Stimulated activated CD4-positive, alpha-beta T cell treated with anti-CD3 and anti-CD28 coated beads, TNF-alpha, amount 100 ng/mL, for 1 hour (primary cell): ENCODE measurements at places on chromosomes 5 and 9.

- no peak for DNase-seq
Measured at GRCh38 chr9:79189511-79189924, 382.2 kb upstream of the TLE4 start.

GRCh38 chr9:87554976-87555375 lies 57.3 kb downstream of the DAPK1 start:
- DNase-seq, result no peak

- DNase-seq, result peak; percentile 50
Measured at GRCh38 chr5:157603333-157604190, 28.0 kb upstream of the ADAM19 start.

DNA sequence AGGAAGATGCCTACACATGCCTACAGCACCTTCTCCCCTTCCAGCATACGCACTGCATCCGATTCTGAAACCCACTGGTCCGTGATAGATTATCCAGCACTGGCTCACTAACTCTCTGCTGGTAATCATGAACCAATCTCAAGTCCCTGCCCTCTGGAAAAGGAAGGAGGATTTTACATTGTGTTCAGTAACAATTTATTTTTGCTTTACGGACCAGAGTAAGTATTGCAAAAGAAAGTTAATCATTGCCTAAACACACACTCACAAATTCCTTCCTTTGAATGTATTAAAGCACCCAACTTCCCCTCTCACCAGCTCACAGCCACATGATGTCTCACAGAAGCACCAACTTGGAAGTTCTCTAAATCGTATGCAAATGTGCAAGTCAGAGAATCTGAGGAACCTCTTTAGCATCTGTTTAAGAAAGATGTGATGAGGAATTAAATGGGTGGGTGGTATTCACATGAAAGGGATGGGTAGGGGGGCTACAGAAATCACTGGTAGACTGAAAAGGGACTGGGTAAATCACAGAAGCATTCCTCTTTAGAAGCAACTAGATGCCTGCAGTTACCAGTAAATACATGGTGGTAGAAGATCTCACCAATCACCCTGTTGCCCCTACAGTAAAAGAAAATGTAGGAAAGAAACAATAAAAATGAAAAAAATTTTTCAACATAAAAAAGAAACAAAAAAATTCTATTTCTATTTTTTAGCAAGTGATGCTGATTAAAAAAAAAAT lies 8.4 kb downstream of the GNAQ start:
- DNase-seq, result no peak

GRCh38 chr5:155307229-155307628 lies 293.7 kb downstream of the KIF4B start:
- no peak for DNase-seq

DNA sequence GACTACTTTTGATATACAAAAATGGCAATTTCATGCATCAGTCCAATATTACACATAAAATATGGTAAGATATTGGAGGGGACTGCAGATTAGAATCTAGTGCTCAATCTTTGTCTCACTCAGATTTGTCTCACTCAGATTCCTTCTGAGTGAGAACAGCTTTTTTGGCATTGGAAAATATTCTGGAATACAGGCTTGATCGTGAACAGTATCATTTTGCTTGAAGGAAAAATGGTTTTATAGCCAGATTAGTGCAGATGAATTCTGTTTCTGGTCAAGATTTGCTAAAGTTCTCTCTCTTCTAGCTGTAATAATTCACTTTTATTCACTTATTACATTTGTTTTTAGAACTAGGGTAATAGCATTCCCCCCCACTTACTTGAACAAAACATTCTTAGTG lies 51.2 kb downstream of the MAN2A1 start:
- DNase-seq, result no peak

DNA sequence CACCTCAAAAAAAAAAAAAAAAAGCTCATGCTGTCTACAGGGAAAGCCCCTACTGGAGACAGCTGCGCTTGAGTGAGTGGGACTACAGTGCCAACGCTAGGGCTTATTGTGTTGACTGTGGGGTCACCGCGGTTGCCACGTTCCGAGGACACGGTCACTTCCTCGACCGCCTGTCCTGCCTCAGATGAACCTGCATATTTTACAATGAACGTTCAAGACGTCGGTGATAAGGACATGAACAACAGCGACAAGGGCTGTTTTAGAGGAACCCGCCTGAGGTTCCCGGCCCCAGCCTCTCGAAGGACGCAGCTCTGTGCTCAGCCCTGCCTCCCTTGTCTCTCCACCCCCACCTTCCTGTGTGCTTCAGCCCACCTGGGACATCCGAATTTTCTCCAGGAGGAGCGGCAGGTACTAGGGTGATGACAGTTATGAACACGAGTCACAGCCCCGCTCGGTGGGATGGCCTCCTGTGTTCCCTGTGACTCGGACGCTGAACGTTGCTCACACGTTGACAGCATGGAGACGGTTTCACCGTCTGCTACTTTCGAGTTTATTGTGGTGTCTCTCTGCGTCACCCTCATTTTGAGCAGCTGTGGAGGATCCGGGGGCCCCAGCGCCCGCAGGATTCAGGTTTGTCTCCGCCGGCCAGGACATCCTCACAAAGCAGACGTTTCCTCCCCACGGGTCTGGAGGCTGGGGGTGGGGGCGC lies 11.3 kb upstream of the DIPK1B start:
- peak; percentile 37 for DNase-seq

GRCh38 chr9:2638871-2639673 lies 17.5 kb downstream of the VLDLR start:
- no peak for DNase-seq

- DNase-seq, result no peak
Measured at GRCh38 chr5:164951570-164951969, 1446.2 kb downstream of the MAT2B start.

- DNase-seq, result no peak
Measured at GRCh38 chr5:64947801-64948200, 179.1 kb downstream of the CWC27 start.

DNA sequence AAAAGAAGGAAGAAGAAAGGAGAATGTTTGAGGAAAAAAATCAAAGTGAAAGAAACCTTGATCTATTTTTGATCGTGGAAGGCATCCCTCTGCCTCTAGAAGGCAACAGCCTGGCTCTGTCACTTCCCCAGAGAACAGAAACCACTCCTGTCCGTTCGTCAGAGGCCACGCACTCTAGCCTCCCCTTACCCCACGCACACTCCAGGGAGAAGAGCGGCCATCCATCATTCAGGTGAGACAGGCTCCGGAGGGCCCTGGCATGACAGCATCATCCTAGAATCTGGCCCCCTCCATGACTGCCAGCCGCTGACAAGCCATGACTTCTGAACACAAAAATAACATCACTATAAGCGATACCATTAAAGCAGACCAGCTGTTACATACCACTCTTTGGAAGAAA lies 135.8 kb downstream of the ROR2 start:
- DNase-seq, result no peak

DNA sequence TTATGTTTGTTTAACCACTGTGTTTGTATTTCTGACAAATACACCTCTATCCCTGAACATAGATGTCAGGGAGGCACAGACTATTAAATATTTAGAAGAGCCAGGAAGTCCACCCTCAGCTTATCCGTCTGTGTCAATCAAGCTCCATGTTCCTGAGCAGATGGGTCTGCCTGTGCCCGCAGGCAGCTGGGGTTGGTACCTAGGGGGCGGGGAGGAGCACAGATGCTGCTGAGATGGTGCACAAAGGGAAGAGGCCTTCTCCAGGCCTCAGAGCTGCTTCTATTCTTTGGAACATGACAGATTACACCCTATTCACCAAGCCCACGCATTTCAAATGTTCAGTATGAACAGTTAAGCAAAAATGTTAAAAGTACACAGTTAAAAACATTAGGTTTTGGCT lies 142.1 kb downstream of the EPB41L4A start:
- no peak for DNase-seq

DNA sequence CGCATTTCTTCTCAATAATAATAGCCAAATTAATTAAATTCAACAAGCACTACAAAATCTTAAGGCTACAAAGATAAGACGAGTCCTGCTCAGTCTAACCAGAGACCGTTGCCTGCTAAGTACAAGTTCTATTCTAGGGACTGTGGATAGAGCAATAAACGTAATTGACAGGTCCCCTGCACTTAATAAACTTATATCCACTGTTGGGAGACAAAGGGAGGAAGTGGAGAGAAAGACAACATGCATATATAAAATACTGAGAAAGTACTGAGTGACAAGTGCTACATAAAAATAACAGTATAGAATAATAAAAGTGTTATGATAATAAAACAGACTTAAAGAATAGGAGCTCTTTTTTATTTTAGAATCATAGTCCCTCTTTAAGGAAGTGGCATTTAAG lies 158.1 kb downstream of the MLLT3 start:
- DNase-seq, result no peak

GRCh38 chr5:178152491-178153444 lies 917 bp downstream of the NHP2 start:
- DNase-seq, result no peak

DNA sequence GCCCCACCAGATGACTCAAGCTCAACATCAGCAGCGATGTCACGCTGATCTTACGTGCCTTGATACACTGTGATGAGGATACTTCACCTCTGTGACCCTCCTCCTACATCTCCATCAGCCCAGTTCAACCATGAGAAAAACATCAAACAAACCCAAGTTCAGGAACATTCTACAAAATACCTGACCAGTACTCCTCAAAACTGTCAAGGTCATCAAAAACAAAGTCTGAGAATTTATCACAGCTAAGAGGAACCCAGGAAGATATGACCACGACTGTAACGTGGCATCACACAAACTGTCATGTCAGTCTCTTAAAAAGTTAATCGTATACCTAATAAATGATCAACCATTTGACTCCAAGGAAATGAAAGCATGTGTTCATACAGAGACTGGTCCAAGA lies 90.8 kb downstream of the COL23A1 start:
- DNase-seq, result no peak

- no peak for DNase-seq
Measured at GRCh38 chr5:53335115-53335514, 145.3 kb upstream of the FST start.

DNA sequence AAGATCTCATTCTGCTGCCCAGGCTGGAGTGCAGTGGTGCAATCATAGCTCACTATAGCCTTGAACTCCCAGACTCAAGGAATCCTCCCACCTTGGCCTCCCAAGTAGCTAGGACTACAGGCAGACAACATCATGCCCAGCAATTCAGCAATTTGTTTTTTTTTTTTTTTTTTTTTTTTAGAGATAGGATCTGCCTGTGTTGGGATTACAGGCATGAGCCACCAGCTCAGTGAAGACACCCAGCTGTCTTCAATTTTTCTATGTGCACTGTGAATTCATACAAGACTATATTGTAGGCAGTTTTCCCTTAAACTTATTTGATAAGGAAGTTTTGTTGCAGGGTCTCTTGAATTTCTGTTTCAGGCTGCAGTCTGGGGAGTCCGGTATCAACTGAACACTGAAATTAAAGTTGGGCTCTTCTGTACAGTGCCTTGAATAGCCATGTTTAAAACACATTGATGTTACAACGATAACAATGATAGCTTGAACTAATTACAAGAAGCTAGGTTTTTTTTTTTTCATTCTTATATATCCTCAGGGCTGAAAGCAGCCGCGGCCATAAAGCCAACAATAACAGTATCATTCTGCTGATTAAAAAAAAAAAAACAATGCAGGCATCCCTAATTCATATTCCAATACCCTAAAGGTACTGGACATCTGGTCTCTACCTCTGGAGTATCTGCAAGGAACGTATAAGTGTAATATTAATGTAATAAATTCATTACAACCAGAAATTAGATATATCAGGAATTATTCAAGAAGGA lies 63.5 kb downstream of the MPDZ start:
- DNase-seq, result no peak

- no peak for DNase-seq
Measured at GRCh38 chr9:133999851-134000265, 7.7 kb upstream of the VAV2 start.

GRCh38 chr5:56838409-56839039 lies 23.2 kb downstream of the MAP3K1 start:
- no peak for DNase-seq

DNA sequence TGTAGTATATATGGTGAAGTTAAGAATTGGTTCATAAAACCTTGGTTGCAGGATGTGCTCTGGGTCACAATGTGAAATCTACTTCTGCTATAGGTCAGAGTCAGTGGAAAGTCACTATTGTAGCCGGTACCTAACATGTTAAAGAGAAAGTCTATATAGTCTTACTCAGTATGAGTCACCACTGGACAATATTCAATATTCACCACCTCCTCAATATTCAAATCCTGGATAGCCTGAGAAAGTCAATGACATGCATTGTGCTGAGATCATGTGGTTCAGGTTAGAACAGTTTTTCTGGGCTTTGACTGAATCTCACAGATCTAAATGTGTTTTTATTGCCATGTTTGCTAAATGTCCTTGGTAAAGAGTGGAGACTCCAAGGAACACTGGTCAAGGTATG lies 108.8 kb downstream of the HMHB1 start:
- DNase-seq, result no peak

DNA sequence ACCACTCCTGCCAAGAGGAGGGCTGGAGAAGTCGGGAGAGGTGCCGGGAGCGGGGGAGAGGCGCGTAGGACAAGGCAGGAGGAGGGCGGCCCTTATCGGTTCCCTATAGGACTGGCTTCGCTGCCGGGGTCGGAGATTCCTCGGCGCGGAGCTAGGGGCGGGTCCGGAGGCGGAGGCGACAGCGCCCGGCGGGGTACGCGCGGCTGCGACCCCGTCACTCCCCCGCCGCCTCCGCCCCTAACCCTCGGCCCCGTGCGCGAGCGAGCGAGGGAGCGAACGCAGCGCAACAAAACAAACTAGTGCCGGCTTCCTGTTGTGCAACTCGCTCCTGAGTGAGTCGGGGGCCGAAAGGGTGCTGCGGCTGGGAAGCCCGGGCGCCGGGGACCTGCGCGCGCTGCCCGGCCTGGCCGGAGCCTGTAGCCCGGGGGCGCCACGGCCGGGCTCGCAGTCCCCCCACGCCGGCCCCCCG lies 2.0 kb downstream of the GLIS3 start:
- peak; percentile 29 for DNase-seq

GRCh38 chr9:100204796-100205195 lies 105.8 kb downstream of the INVS start:
- DNase-seq, result no peak

DNA sequence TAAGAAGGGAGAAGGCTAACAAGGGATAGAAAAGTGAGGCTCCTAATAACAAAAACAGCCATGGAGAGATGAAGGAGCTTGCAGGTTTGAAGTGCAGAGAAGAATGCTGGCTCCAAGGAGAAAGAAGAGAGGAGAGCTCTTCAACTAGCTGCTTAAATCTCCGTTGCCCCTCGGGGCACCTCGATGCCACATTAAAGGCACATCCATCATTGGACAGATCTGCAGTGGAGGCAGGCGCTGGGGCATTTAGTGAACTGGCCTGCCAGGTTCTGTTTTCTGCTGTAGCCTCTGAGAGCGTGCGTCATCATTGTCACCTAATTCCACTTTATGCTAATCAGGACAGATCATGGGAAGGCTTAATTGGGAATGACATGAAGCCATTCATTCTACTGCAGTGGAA lies 1426.2 kb upstream of the WWC1 start:
- DNase-seq, result no peak

GRCh38 chr5:83942155-83942554 lies 221.5 kb upstream of the HAPLN1 start:
- DNase-seq, result no peak

DNA sequence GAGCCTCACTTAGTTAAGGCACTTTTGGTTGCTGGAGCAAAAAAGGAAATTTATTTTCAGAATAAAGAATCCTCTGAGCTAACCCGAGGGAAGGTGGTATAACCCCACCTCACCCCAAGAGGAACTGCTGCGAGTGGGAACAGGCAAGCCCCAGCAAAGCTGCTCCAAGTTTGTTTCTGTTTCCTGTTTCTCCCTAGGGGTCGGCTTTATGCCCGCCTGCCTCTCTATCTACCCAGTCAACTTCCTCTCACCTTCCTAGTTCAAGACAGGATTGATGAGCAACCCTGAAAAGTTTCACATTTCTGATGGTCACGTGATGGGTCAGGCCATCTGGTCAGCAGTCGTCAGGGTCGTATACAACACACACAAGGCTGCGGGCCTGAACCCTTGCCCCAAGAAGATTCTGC lies 31.1 kb downstream of the TRIO start:
- DNase-seq, result no peak
